ENCODE measurements at places on chromosomes 5 and 9.

GRCh38 chr9:12091865-12092527 lies 601.2 kb upstream of the TYRP1 start:
- DNase-seq = no peak

GRCh38 chr9:136241542-136241941 lies 4.1 kb downstream of the QSOX2 start:
- no peak for DNase-seq

DNA sequence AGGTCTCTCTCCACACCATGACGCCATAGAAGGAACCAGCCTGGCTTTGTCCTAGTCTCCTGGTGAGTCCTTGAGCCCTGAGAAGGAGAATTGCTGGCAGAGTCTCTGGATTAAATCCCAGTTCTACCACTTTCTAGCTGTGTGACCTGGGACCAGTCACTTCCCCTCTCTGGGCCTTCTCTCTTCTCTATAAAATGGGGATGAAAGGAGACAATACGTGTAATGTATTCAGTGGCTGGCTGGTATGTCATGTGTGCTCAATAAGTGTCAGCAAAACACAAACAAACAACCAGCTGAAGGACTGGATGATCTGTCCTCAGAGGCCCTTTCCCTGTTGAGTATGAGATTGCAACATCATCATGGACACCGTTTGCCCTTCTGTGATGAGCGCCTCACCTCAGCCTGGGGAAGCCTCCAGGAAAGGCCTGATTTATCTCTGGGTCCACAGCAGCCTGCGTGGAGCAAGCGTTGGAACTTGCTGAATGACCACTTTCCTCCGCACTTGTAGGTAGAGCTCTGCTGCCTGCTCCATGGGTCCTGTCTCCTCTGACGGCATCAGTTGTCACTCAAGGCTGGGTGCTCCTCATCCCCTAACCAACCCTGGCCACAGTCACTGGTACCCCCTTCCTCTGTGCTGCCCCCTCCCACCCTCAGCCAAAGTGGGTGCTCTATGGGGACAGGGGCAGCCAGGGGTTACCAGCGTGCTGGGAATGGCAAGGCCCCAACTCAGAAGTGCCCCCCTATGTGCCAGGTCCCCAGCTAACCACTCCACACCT lies 3.6 kb upstream of the NR5A1 start:
- DNase-seq = peak; percentile 39

DNA sequence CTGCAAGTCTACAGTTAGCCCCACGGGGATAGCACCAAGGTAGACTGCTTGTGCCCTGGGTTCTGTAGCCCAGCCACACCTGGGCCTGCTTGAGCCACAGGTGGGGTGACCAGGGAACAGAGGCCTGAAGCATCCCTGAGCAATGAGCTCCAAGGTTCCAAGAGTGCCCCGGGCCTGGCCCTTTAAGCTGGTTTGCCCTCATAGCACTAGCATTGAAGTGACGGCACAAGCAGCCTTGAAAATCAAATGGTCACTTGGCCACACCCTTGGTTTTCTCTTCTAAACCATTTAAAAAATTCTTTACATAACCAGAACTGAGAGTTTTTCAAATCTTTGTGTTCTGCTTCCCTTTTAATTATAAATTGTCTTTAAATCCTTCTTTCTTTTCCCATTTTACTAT lies 24.7 kb downstream of the FBXO10 start:
- DNase-seq = no peak

GRCh38 chr5:151270599-151270998 lies 17.6 kb downstream of the GM2A start:
- DNase-seq = no peak

DNA sequence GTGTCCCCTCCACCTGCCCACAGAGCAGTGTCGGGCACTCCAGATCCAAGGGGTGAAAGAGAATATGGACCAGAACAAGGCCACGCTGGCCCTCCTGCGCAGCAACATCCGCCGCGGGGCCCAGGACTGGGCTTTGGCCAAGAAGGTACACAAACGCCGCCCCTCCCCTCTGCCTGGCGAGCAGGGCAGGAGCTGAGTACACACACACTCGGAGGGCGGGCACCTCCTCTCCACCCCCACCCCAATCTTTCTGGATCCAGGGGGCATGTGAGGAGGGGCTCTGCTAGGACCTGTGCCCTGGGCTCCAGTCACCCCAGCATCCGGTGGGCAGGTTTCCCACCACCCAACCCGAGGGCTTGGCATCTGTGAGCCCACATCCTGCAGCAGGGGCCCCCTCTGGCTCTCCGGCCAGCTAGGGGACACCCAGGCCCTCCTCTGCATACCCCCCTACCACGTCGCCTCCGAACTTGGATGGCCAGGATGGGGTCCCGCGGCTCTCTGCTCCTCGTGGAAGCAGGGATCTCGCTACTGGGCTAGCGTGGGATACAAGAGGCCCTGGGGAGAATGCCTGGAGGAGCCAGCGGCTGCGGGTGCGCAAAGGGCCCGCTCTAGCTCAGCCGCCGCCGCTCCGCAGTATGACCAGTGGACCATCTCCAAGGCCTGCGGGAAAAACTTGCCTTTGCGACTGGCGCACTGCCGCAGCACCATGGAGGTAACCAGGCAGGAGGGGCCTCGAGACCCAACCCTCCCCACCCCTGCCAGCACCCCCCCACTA lies 3.1 kb downstream of the CCDC183 start:
- DNase-seq = no peak

GRCh38 chr9:13586587-13587374 lies 307.3 kb upstream of the MPDZ start:
- no peak for DNase-seq

DNA sequence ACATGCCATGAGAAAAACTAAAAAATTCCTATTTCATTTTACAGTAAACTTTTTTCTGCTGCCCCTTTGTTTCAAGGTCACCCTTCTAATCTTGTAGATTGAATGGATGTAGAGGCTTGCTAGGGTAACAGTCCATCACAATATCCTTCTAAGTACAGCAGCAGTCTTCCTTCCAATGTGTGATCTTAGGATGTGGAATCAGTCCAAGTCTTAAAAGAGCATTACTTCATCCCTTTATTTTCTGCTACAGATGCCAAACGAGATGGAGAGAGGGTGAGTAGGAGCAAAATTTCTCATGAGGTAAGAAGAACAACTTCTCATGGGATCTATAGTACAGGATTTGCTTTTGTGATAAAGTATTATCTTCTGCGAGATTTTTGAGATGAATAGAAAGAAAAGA lies 704 bp upstream of the IL33 start:
- DNase-seq = no peak

GRCh38 chr9:38662763-38663593 lies 42.6 kb upstream of the ANKRD18A start:
- DNase-seq = peak; percentile 8

DNA sequence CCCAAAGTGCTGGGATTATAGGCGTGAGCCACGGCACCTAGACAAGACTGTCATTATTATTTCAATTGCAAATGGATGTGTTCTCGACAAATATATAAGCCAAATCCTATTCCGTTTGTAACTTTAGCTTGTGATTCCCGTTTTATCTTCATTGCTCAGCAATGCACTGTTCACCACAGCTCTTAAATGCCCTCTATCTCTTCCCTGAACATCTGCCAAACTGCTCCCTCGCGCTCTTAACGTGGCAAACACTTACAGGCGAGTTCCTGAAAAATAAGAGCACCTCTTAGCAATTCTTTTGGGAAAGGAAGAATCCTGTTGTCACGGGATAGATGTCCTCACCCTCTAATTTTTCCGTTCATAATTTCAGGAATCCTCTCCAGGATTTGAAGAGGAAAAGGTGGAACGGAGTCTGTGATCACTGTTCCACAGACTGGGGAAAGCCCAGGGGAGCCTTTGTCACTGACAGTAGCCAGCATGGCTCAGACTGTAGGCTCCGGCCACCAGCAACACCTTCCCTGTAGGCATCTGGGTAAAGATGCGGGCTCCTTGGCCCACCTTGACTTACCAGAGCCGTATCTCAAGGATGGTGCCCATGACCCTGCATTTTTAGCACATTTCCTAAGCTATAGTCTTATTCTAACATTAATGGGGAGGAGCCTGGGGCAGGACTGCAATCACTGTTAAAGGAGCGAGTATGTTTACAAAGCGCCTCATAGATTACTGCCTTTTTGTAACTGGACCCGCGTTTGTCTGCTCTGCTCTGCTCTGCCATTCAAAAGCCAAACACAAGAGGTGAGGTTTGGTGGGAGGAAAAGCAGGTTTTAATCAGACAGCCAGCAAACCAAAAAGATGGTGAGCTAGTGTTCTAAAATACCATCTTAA lies 20.2 kb upstream of the GNPDA1 start:
- DNase-seq = peak; percentile 22

- no peak for DNase-seq
Observed at GRCh38 chr5:89932771-89933181, 476.8 kb downstream of the CETN3 start.

GRCh38 chr9:92463984-92464383 lies 18.3 kb downstream of the ASPN start:
- no peak for DNase-seq

DNA sequence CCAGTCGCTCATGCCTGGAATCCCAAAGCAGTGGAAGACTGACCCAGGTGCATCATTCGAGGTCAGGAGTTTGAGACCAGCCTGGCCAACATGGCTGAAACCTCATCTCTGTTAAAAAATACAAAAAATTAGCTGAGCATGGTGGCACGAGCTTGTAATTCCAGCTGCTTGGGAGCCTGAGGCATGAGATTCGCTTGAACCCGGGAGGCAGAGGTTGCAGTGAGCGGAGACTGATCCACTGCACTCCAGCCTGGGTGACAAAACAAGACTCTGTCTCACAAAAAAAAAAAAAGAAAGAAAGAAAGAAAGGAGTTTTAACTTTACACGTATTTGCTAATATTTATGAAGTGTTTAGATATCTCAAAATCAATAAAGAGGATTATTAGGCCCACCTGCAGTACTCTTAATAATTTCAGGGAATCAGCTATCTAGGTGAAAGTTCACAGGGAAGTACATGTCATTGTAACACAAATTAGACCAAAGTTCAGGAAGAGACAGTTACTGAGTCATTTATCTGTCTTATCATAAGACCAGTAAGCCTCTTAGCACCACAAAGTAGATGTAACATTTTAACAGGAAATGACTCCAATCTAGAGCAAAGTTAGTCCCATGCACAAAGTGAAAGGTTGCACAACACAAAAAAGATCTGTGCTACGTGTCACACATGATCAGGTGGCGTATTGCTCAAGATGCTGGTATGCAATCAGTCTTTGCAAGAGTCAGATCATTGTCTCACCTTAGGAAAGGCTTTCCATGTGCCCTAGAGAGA lies 34.1 kb upstream of the PLIN2 start:
- peak; percentile 97 for DNase-seq

DNA sequence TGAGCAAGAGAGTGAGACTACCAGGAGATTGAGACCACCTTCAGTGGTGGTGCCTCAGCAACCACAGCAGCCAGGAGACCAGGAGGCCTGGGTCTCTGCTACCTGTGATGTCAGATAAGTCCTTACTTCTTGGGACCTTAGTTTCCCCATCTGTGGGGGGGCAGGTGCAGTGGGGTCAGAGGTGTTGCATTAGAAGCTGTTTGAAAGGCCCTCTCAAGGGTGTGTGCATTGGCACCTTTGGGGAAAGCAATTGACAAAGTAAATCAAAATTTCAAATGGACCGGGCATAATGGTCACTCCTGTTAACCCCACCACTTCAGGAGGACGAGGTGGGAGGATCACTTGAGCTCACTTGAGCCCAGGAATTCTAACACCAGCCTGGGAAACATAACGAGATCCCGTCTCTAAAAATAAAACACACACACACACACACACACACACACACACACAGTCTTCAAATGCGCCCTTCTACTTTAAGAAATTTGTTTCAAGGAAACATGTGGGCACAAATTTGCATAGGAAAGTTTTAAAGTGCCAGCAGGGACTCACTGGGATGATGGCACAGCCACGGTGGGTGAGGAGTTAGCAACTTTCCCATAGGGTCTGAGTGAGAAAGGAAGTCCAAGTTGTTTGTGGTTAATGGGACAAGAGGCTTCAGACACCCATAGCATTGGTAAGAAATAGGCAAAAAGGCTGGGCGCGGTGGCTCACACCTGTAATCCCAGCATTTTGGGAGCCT lies 1.3 kb upstream of the AK1 start:
- peak; percentile 40 for DNase-seq

DNA sequence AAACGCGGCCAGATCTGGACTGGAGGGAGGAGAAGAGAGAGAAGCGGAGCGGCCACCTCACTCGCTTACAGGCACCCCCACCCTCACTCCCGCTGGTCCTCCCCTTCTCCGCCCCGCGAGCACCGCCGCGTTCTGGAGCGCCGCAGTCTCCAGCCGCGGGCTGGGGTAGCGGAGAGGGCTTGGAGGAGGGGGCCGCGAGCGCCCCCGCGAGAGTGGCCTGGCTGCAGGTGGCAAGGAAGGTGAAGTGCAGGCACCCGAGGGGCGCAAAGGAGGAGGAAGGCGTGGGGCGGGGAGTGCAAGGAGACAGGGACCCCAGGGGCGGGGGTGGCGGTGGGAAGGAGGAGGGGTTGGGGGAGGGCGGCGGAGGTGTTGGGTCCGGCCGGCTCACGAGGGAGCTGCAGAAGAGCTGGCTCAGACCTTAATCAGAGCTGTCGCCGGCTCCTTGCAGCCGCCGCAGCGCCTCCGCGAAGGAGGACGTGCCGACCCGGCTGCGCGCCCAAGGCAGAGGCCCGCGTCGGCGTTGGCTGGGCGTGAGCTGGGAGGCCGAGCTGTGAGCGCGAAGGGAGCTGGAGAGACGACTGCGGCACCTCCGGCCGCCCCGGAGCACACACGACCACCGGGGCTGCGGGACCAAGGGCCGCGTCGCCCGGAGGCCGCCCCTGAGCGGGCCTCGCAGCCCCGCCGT lies at the start of gene DMRT3:
Gene DMRT3, plus strand, starts transcription at position 398 of the 685 bp plus-strand sequence. CDS start 347 bp downstream, outside the sequence.
- peak; percentile 38 for DNase-seq

- no peak for DNase-seq
Observed at GRCh38 chr5:66246608-66247007, 102.5 kb downstream of the SREK1 start.

DNA sequence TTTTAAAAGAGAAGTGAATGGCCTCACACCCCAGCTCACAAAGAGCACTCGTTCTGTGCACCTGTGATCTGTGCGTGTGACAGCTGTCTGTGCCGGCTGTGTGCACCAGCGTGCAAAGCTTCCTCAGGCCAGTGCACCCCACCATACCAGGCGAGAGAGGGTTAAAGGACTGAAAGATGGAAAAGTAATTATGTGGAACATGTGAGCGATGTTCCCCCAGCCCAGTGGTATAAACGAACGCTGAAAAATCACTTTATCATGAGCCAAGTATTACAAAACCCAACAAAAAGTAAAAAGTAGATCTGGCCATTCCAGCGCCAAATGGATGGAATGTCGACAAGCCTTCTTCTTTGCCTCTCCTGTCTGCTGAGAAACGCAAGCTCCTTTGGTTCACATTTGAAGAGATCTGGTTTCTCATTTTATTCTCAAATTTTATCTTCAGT lies 53.7 kb downstream of the IPPK start:
- no peak for DNase-seq

GRCh38 chr5:117955831-117956230 lies 1032.5 kb downstream of the DTWD2 start:
- no peak for DNase-seq

Data from hematopoietic multipotent progenitor cell treated with erythropoietin and hydrocortisone succinate and interleukin-3 and kit ligand, for 4 days (in vitro differentiated cells).